ENCODE measurements at places on chromosomes 13 and 19. TPM values are rescaled to one million over a fixed set of nuclear protein-coding genes. Genes with fewer than 3 reads are reported as not detected.

DNA sequence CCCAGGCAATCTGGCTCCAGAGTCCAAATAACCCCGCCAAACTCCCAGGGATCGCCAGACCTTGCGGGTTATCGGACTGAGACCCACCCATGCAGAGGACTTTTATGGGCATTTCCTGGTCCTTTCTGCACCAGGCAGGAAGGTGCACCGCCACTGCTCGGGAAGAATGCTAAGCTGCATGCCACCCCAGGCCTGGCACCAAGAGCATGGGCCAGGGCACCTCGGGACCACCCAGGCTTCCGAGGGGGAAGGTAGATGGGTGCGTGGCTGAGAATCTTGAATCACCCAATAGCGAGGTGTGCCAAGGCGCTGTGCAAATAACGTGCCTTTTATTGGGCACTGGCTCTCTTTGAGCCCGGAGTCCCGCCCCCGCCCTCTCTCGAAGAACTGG lies 422 bp upstream of the ZNF575 start:
- no peak for DNase-seq

DNA sequence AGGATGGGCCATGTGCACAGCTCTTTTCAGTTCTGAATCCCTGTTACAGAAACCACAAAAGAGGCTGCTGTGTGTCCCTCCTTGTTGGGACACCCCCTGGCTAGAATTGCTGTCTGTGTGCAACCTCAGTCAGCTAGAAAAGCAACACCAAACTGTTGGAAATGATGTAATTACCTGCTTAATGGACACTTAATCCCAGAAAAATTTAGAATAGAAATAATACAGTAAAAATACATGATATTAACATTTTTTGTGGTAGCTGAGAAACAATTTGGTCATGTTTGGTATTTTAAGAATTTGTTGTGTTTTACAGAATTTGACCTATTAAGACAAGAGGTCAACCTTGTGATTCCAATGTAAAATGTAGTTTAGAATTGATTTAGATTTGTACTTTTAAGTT lies 46.8 kb downstream of the FAM124A start:
- no peak for DNase-seq

- DNase-seq, result no peak
Observed at GRCh38 chr19:1156305-1156801, 17.7 kb downstream of the SBNO2 start.

- peak; percentile 68 for DNase-seq
Observed at GRCh38 chr19:13068085-13068846, 34.4 kb downstream of the LYL1 start.

GRCh38 chr19:39355253-39355652 lies 13.0 kb downstream of the SAMD4B start:
- DNase-seq, result no peak

GRCh38 chr13:113545455-113545930 lies 39.1 kb upstream of the TFDP1 start:
- no peak for DNase-seq

GRCh38 chr19:15284091-15284490 lies 48.2 kb downstream of the BRD4 start:
- DNase-seq, result no peak

DNA sequence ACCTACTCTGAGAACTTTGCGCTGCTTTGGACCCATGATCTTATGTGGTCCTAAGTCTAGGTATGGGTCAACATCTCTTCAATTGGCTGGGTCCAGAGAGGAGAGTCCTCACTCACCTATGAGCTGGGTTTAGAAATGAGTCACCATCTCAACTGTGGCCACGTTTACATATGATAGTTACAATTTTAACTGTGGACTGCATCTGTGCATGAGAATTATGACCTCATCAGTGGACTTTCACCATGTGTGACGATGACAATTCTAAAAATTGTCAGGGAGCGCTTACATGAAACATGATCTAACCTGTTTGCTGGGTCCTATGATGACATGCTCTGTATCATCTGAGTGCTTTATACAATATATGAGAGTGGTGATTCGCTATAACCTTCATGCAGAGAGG lies 12.7 kb upstream of the ZNF724 start:
- DNase-seq, result no peak

DNA sequence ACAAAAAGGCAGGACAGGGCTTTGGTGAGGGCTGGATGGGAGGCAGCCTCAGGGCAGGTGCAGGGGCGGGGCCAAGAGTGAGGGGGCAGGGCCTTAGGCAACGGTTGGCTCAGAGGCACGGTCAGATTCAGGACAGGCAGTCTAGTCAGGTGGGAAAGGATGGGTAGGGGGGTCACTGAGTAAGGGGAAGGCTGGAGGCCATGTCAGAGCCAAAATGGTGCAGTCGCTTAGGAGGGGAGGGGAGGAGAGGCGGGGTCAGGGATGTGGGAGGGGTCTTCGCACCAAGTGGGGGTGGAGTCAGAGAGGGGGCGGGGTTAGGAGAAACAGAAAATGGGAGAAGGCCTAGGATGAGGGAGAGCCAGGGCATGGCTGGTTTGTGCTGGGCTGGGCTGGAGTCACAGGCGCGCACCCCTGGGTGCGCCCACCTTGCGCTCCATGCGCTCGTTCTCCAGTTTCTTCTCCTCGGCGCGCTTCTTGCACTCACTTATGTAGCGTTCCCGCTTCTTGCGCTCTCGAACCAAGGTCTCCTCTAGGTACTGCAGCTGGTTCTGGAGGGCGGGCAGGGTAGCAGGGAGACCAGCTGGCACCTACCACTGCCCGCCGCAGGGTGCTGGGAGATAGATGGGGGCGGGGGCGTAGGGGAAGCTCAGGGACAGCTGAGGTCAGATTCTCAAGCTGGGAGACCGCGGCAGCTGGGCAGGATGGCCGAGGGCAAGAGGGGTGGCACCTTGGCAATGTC lies 6.8 kb upstream of the RGL3 start:
- no peak for DNase-seq

DNA sequence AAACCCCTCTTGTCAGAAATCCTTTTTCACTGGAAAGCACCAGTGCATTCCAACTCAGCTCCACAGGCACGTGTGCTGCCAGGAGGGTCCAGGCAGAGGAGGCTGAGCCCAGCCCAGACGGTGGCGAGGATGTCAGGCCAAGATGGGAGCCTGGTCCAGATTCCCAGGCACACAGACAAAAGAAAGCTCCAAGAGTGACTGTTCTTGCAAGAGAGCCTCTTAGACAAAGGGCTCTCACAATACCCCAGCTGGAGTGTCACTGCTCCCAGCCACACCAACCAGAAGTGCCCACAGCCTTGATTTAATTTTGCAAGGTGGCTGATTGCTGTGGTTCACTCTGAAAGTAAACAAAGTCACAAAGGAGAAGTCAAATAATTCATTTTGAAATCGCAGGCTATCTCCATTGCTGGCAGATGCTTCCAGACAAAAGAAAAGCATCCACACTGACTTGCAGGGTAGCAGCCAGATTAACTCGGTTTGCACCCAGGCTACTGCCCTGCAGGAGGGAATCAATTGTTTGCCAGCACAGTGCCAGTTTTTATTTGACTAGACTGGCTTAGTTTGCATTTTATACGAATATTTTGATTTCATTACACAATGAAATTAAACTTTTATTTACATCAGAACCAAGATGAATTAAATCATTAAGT lies 95.1 kb downstream of the RAB20 start:
- no peak for DNase-seq

- no peak for DNase-seq
Observed at GRCh38 chr19:12833738-12834565, 427 bp downstream of the RTBDN start.

DNA sequence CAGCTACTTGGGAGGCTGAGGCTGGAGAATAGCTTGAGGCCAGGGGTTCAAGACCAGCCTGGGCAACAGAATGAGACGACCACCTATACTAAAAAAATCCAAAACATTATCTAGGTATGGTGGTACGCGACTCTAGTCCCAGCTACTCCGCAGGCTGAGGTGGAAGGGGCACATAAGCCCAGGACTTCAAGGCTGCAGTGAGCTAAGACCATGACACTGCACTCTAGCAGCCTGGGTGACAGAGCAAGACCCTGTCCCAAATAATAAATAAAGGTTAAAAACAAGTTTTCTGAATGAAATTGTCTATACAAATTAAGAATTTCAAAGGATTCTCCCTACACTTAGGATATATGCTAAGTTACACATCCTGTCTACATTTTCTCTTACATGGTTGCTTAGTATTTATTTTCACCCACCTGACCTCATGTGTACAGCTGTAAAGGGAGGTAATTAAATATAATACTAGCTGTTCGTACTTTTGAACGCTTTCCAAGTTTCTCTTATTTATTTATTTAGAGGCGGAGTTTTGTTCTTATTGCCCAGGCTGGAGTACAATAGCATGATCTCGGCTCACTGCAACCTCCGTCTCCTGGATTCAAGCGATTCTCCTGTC lies 1.6 kb downstream of the SLC25A30 start:
- DNase-seq, result no peak

- no peak for DNase-seq
Observed at GRCh38 chr13:32616883-32617511, 30.7 kb downstream of the PDS5B start.

DNA sequence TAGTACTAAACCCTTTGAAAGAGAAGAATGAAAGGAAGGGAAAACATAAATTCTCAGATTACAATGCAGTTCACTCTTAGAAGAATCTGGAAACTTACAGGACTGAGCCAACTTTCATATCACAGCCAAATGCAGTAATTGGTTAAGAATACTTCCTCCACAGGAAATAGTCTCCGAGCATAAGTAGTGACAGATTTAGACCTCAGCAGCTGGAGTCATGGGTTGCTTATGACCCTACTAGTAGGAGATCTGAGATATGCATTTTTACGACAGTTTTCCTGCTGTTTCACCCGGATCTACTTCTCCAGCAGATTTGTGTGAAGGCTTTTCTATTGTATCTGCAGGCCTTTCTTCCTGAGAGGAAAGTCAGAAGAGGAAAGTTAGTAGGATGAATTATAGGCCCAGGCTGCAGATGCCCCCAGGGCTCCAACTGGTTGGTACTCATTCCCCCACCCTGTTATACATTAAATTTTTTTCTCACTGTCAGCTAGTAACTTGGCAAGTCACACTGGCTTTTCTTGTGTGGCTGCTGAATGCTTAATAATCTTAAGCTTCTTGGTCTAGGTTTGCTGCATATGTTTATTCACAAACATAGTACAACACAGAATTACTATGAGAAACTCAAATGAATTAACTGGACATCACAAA lies 1241.5 kb upstream of the MIR17HG start:
- DNase-seq, result peak; percentile 16

- DNase-seq, result no peak
Observed at GRCh38 chr19:2613507-2614295, 88.8 kb downstream of the GNG7 start.

- peak; percentile 87 for DNase-seq
Observed at GRCh38 chr19:1856698-1857603, 6.4 kb downstream of the KLF16 start.

- no peak for DNase-seq
Observed at GRCh38 chr13:72412481-72412880, 314.9 kb downstream of the MZT1 start.

- no peak for DNase-seq
Observed at GRCh38 chr19:47226426-47227351, 4.3 kb downstream of the BBC3 start.

DNA sequence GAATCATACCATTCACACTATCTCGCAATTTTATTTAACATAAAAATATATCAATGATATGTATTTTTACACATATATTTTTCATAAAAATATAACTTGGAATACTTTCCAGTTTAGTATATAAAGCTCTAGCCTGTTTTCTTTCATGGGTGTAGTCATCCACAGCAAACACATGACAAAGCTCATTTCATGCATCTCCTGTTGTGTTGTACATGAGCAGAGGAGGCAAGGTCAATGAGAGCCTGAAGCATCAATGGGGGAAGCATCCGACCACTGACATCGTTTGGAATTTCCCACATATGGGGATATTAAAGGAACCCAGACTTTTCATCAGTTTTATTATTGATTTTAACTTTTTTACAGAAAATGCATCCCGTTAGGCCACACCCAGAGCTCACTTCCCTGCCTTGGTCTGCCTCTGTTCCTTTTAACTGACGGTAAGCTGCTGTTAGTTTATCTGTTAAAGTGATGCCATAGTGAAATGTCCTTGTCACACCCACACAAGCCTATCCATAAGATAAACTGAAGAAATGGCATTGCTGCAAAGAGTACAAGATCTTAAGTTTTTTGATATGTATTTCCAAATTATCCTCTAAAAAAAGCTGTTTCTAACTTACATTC lies 44.0 kb downstream of the MIPEP start:
- DNase-seq, result no peak

DNA sequence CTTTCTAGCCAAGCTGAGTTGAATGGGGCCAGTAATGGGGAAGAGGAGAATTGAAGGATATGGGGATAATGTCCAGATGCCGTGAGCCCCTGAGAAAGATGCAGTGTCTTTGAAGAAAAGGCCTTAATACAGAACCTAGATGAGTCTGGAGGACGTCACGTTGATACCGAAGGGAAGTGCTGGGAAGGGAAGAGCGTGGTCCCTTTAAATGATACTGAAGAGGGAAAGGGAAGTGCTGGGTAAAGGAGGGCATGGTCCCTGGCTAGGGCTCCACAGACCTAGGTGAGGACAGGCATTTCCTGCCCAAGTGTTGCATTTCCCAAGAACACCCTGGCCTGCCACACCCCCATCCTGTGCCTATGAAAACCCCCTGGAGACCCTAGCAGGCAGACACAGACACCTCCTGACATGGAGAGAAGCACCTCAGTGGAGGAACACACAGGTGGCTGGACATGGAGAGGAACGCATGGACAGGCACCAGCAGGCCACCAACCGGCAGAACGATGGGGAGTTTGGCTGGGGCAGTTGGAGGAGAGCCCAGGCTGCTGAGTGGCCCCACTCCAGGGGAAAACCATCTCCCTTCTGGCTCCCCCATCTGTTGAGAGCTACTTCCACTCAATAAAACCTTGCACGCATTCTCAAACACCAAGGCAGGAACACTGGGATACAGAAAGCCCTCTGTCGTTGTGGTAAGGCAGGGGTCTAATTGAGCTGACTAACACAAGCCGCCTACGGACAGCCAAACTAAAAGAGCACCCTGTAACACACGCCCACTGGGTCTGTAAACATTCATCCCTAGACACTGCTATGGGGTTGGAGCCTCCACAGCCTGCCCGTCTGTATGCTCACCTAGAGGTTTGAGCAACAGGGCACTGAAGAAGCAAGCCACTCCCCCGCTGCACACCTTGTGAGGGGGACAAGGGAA lies 34.9 kb upstream of the POMP start:
- no peak for DNase-seq

GRCh38 chr13:23707674-23708073 lies 137.5 kb downstream of the TNFRSF19 start:
- DNase-seq, result no peak

GRCh38 chr13:26221399-26221720 lies 754 bp downstream of the RNF6 start:
- no peak for DNase-seq

ZNF491 gene
- 4.4 TPM for total RNA-seq

DDA1 gene
- 7.6 TPM for total RNA-seq

ZNF254 gene
- total RNA-seq, result 36.8 TPM

ZNF441 gene
- total RNA-seq, result 16.2 TPM

ZNF667 gene
- total RNA-seq, result 9.6 TPM

CGB3 gene
- not detected for total RNA-seq

KCNK6 gene
- 2.8 TPM for total RNA-seq

CEBPA gene
- 14.6 TPM for total RNA-seq

GPR18 gene
- not detected for total RNA-seq

ATXN8OS gene
- total RNA-seq, result not detected

AMH gene
- 1.4 TPM for total RNA-seq

ODAD3 gene
- not detected for total RNA-seq

CLEC17A gene
- total RNA-seq, result 1.0 TPM

MRPS31 gene
- total RNA-seq, result 30.1 TPM

SPRED3 gene
- 0.21 TPM for total RNA-seq
